Left renal pelvis (tissue), 4 donors: ENCODE measurements at places on chromosomes 2 and 18.

- DNase-seq, result no peak
These were observed 463.1 kb upstream of the HS6ST1 start for GRCh38 chr2:128781585-128782385.

GRCh38 chr2:199388728-199389268, 68.9 kb downstream of the SATB2 start:
- DNase-seq, result no peak

DNA sequence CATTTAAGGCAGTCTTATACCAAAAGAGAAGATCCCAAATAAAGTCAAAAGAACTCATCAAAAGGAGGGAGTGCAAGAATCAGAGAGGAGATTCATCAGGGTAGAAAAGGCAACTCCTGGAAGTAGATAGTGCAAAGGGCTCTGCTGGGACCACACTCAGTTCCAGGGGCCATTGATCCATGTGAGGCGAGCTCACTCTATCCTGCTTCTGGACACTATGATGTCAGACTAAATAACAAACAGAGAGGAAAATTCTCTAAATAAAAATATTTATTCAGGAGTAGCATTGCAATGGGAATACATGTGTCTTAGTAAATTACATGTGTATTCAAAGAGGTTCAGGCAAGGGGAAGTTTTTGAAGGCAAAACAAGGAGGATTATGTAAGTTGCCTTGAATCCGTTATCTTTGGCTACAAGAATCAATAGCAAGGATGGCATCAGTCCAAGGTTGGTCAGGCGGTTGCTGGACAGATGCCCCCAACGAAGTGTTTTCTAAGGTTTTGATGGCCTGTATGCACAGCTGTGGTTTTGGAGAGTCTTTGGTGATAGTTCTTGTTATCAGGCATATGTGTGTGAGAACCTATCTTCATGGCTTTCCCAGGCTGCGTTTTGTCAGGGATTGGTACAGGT, 13.2 kb upstream of the SERPINB12 start:
- DNase-seq, result no peak

- no peak for DNase-seq
These were observed 160.0 kb downstream of the PTGR3 start for GRCh38 chr18:75048776-75049454.

- DNase-seq, result no peak
These were observed 55.3 kb downstream of the VWA3B start for GRCh38 chr2:98142106-98142791.

- no peak for DNase-seq
These were observed 208.0 kb downstream of the TDRD15 start for GRCh38 chr2:21331625-21332370.

DNA sequence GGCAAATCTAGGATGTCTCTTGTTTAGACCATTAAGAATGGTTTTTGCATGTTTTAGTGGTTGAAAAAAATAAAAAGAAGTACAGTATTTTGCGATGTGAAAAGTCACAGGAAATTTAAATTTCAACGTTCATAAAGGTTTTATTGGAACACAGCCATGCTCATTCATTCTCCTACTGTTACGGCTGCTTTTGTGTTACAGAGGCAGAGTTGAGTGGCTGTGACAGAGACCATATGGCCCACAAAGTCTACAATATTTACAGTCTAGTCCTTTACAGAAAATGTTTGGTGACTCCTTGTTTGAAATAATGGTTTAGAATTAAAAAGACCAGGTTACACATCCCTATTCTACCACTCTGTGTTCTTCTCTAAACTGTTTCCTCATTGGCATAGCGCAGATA, 48.1 kb downstream of the MYOM1 start:
- DNase-seq, result no peak

GRCh38 chr2:88809216-88809615, 117.7 kb downstream of the RPIA start:
- no peak for DNase-seq

GRCh38 chr18:73520229-73520628, 627.4 kb downstream of the FBXO15 start:
- no peak for DNase-seq

DNA sequence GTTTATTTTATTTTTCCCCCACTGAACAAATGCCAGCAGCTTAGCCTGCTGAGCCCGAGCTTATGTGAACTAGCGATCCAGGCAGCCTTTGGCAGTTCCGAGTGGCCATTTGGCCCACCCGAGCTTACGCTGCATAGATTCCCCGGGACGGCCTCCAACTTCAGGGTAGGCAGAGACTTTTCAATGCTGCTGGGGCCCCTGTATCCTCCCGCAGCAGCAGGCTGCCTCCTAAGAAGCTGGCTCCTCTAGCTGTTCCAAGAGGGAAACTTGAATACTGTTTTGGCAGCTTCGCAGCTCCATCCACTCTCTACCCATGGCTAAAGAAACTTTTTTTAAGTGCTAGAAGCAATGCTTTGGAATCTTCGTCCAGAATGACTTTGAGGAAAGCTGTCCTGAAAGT, 295.2 kb downstream of the SS18 start:
- no peak for DNase-seq

DNA sequence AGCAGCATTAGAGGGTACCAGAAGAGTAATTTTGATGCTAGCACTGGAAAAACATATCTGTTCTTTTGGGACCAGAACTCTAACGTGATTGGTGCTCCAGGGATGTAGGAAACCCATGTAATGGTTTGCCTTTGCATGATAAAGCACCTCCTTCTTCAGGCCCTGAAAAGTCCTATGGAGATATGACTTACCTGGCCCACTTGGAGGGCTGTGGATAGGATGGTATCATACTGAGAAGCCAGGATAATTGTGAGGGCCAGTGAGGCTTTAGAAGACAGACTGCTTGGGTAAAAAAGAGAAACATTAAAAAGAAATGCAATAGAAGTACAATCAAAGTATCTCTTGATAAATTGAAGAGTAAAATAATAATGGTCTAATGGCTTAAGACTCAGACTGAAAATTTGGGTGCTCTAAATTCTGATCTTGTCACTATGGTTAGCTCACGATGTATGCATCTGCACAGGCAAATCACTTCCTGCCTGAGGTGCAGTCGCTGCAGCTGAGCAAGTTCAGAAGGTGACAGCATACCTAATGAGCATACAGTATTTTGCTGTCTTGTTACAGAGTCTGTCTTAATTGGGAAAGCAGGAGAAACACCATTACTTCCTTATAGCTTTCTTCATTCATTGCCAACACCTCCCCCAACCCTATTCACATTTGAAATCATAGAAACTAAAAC, 371.5 kb downstream of the NUP35 start:
- no peak for DNase-seq

GRCh38 chr2:238290091-238290509, 1.7 kb upstream of the PER2 start:
- DNase-seq, result no peak

DNA sequence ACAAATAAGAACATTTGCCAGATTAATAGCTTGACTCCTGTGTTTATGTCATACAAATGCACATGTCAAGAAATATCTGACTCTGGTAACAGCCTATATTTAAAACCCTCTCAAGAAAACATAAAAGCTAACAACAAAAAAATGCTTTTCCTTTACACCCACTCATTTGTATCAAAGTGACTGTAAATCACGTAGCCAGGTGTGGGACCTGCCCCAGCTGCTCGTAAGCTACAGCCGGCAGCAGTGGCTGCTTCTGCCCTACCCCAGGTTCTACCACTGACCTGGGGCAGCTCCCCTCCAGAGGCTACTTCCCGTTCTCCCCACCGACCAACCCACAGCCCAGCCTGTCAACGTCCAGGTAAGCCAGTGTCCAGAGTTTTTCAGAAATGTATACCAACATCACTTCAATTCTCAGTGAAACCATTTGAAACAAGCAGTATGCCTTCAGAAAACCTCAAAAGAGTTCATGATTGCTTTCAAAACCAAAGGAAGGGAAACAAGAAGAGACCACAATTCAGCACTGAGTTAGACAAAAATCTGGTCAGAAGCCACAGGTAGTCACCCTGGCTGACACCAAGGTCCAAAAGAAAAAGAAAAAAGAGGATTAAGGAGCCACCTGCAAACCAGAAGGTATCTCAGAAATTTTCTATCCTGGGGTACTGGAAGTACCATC, 40.4 kb downstream of the KIDINS220 start:
- no peak for DNase-seq

DNA sequence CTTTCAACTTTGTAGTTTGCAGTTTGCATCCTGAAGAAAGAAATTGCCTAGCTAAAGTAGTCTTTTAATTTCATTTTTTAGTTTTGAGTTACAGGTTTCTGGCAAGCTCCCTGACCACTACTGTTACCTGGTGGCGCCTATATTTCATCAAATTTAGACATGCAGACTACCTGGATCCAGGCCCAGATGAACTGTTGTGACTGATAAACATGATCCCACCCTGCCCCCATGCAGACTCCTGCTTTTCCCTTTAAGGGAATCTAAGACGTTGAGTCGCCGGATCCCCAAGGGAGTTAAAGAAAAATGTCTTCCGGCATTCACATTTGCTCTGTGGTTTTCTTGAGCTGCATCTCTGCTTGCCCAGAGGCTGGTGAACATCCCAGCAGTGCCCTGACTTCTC, 22.2 kb downstream of the METAP1D start:
- DNase-seq, result no peak

DNA sequence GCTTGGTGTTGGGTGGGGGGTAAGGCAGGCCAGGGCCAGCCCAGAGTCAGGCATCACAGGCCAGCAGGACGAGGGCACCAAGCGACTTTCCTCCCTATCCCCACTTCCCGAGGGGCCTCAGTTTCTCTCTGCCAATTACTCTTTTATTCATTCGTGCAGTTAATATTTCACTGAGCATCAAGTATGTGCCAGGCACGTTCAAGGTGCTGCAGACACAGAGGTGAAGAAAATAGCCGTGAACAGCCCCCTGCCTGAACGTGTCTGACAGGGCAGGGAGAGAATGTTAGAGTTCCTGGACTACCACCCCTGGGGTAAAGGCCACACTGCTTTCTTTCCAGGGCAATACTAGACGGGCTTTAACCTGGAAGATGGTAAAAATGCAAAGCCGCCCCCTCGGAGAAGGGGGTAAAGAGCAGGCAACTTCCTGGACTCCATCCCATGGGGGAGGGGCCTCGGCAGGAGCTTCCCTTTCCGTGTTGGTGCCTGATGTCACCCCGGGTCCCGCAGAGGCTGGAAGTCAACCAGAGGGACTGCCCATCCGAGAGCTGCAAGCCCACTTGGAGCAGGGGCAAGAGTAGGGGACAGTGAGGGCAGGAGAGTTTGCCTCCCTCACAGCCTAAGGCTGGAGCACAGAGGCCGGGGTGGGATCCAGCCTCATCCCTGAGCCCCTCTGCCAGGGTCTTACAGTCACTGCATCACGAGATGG, 47.1 kb downstream of the CENPO start:
- no peak for DNase-seq

DNA sequence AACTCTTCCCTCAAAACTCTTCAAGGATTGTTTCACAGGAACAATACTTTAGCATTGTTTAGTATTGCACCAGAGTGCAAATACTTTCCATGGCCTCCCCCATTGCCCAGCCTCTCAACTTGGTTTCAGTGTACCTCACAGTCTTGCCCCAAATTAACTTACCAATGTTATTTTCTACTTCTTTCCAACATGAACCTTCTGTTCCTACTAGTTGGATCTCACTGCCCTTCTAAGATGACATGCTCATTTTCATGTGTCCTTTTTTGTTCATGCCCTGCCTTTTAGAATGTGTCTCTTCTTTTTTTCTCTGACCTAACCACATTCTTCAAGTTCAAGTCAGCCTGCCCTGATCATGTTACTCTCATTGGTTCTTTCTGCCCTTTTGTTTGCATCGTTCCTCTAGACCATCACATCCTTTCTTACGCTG, 4.1 kb downstream of the SPATS2L start:
- DNase-seq, result no peak

DNA sequence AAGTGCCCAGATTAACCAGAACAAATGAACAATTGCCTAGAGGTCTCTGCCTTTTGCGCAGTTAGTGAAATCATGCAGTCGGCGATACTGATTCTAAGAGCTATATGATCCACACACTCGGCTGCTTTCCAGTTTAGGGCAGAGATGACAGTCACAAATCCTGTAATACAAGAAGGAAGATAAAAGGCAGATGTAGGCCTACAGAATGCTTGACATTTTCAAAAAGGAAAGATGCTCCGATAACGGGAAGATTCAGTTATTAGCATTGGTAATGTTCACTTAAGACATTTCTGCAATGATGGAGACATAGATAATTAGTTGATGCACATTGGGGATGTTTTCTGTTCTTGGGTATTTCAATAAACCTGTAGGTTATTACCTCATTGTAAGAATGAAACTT, 19.5 kb downstream of the NYAP2 start:
- no peak for DNase-seq

- no peak for DNase-seq
These were observed 612.2 kb upstream of the SLC39A10 start for GRCh38 chr2:195044801-195045200.

DNA sequence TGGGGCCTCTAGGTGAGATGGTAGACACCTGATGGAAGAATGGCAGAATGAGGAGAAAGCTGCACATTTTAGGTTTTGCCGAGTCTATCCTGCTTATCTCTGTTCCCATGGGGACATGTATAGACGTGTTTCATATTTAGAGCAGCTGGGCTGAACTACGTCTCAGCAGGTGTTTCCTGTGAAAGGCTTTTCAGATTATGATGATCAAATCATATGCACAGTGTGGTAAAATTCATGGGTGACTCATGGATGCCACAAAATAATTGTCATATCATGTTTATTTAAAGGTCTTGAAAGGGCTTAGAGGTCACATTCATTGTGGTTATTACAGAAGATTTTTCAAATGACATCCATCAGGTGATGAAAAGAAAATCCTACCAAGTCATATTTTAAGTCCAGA, 90.5 kb downstream of the ICOS start:
- no peak for DNase-seq

GRCh38 chr18:30684825-30685481, 357.6 kb downstream of the DSC3 start:
- DNase-seq, result no peak
